GM04503 (cell line): ENCODE measurements at places on chromosomes 3 and 15.

- DNase-seq = no peak
These were observed 90.8 kb downstream of the SLCO3A1 start for GRCh38 chr15:91944331-91944730.

DNA sequence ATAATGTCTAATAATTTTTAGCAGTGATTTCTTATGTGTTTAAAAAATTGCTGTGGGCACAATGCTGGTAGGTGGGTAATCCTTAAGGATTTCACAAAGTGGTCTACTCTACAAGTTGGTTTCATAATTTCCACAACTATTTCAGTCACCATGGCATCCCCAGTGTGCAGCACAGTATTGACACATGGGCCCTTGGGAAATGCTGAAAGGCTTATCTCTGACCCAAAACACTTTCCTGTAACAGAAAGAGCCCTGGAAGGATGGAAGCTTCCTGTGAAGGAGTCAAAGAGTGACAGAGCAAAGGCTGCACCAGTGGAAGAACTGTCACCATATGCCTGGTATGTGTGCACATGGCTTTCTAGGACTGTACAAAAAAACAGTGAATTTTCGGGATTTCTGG, 153.7 kb downstream of the ANO10 start:
- DNase-seq = no peak

GRCh38 chr15:90214553-90215196, 13.5 kb downstream of the SEMA4B start:
- no peak for DNase-seq

GRCh38 chr3:85270488-85270887, 311.7 kb downstream of the CADM2 start:
- no peak for DNase-seq

DNA sequence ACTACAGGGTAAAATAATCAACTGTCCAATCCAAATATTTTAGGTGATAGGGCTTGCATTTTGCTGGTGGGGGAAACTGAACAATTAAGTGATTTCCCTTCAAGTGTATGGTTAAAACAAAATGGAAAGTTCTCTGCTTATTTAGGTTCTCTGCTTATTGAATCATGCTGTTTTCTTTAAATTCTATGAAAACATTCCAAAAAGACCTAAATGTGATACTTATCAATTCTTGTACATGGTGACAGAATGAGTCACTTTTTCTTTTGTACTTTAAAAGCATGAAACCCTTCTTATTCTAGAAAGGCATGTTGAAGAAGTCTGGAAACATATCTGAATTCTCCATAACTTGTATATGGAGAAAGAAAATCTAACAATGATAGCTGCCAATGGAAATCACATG, 192.6 kb downstream of the FMN1 start:
- no peak for DNase-seq
